ENCODE measurements at places on chromosomes 12 and 14.

DNA sequence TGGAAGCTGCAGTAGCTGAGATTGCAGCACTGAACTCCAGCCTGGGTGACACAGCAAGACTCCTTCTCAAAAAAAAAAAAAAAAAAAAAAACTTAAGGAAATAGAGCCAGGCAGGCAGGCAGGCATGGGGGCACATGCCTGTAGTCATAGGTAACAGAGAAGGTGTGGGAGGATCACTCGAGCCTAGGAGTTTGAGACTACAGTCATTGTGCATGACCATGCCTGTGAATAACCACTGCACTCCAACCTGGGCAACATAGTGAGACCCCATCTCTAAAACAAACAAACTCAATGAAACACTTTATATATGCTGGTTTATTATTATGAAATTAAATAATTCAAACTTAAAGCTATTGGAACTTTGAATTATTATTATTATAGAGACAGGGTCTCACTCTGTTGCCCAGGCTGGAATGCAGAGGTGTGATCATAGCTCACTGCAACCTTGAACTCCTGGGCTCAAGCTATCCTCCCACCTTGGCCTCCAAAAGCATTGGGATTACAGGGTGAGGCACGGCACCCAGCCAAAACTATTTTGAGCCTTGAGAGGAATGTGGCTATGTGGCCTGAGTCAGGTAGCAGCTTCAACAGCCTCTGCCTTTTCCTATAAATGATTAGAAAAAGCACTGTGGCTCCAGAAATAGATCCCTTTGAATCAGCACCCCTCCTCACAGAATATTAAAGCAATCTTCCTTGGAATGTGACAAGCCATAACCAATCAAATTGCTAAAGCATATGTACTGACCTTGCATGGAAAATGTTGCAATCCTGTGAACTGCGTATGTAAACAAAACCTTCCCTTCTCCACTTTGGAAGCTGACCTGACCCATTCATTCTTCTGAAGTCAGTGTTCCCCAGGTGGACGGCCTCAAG, 34.7 kb upstream of the YY1 start:
- DNase-seq: no peak

DNA sequence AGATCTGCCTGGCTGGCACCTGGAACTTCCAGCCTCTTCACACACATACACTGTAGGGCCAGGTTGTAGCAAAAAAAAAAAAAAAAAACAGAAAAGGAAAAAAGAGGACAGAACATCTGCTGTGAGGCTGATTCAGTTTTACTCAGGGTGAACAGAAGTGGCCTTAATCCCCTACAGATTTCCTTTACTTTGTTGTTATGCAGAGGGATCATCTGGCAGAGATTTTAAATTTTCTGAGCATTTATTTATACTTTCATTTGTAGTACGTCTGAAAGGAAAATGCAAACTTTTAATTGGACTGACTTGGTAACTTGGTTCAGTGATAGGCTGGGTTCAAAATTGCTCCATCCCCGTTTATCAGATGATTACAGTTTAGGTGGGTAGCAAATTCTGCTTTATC, 50.8 kb upstream of the PRICKLE1 start:
- no peak for DNase-seq

DNA sequence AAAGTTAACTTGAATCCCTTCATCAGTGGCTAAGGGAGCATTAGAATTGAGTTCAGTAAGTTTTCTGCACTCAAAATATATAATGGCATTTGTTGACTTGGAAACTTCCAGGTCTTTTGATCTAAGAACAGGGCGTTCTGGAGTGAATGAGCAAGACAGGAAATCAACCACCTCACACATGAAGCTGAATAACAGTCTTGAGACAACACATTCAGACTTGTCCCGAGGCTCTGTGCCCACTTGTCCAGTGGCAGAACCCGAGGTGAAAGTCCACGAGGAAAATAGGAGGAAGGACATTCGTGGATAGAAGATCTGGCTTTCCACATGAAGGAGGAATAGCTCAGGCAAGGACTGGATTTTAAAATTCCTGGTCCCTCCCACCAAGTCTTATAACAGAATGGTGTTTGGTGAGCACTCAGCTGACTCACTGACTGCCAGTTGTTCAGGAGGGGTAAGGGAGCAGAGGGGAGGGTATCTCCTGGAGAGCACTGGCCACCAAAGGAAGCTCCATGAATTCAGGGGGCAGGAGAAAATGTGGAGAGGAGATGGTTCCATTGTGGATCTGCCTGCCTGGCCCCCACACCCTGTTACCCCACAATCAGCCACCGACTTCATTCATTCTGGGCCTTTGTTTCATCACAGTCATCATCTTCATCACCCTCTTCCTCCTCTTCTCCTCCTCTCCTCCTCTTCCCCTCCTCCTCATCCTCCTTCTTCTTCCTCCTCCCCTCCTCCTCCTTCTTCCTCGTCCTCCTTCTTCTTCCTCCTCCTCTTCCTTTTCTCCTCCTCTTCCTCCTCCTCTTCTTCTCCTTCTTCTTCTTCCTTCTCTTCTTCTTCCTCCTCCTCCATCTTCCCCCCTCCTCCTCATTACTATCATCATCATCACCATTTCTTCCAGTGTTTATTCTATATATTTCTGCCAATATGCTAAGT, 620.1 kb downstream of the MED13L start:
- no peak for DNase-seq

DNA sequence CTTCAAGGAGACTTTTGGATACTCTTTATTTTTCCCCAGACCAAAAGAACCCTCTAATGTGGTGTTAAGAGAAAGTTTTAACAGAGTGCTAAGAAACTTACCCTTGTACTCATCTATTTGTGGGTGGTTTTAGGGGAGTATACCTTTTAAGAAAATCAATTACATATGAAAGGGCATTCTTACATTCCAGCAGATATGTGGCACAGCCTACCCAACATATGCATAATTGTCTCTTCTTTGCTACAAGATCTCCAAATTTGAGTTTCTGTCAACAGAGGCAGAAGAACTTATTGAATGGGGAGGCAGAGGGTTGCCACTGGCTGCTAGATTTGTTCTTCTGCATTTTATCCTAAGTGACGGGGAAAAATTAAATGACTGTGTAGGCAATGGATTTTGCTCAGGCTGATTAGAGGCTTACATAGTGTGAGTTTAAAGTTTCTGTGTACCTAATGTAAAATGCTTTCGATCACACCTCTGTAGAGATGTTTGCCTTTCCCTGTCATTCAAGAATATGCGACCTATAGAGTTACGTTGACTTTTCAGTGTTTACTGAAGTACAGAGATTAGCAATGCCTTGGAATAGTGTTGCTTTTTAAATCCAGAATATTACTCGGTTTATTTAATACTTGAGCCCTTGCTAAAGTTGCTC, 54.6 kb downstream of the PROX2 start:
- DNase-seq: no peak

- DNase-seq: no peak
Observed at GRCh38 chr14:91891721-91892220, 24.4 kb upstream of the TC2N start.

GRCh38 chr14:81801921-81802320, 268.3 kb upstream of the SEL1L start:
- DNase-seq: no peak

Data from NCI-H1930 (cell line).